ENCODE measurements at places on chromosomes 16 and 17.

DNA sequence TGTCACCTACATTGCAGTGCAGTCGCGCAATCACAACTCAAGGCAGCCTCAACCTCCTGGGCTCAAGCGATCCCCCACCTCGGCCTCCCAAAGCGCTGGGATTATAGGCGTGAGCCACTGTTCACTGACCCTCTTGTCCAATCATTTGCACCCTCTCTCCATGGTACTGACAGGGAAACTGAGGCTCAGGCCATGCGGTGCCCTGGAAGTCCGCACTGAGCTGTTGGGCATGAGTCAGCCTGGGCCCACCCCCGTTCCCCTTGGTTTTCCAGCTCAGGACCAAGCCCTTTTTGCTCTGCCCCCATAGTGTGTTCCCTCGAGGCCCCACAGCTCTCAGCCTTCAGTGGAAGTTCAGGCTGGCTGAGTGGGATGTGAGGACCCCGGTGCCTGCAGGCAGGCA, 10.1 kb downstream of the GSE1 start:
- DNase-seq: no peak

DNA sequence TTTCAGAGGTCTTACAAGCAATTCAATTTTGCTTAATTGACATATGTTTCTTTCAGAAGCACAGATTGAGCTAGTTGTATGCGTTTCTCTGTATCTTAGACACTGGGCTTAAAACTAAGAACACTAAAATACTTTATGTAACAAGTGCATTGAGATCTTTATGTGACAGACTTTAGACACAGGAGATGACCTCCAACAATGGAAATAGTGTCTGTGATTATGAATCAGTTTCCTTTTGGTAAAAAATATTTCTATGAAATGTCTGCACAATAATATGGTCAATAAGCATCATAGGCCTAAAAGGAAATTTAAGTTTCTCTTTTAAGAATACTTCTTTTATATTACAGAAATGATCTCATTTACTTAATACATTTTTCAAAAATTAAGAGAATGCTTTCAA, 153.2 kb downstream of the SKAP1 start:
- no peak for DNase-seq

DNA sequence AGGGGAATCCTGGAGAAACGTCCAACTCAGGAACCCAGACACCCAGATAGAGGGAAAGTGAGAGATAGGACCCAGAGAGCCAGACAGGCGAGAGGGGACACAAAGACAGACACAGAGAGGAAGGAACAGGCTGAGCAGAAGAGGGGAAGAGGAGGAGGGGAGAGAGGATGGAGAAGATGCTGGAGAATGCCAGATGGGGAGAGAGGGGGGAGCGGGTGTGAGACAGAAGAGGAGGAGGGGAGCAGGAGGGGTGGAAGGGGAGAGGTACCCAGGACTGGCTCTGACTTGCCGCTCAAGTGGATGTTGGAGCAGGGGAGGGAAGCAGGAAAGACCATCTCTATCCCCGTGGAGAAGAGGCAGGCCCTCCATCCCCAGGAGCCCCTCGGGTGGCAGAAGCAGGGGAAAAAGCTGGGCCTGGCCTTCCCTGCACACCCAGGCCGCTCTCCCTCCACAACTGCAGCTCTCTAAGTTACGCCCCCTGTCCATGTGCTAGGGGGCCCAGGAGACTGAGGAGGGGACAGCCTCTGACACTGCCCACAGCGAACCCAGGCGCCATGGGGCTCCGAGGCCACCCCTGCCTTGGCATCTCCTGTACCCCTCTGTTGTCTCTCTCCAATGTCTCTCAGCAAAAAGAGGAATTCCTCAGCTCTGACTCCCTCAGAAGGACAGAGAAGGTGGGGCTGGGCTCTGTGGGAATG, 4.8 kb downstream of the PPP1R9B start:
- DNase-seq: no peak

GRCh38 chr16:59848296-59848695, 1114.2 kb upstream of the GOT2 start:
- DNase-seq: no peak

DNA sequence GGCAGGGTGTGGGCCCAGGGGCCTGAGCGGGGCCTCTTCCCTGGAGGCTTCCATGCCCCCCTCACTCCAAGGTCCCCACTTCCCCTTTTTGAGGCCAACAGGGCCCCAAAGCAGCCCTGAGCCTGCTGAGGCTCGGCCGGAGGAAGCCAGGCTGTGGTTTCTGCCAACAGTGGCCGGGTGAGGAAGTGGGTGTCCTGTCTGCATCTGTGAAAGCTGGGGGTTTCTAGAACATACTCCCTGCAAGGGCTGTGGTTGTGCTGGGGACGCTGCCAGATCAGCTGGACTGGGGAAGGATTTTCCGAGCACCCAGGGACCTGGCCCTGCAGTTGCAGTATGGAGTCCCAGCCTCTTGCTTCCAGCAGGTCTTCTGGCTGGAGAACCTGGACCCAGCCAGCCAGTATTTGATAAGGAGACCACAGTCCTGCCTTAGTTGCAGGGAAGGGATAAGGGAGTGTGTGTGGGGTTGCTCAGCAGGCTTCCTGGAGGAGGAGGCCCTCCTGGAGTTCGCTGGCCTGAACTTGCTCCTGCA, 15.7 kb downstream of the ADCY7 start:
- DNase-seq: no peak

DNA sequence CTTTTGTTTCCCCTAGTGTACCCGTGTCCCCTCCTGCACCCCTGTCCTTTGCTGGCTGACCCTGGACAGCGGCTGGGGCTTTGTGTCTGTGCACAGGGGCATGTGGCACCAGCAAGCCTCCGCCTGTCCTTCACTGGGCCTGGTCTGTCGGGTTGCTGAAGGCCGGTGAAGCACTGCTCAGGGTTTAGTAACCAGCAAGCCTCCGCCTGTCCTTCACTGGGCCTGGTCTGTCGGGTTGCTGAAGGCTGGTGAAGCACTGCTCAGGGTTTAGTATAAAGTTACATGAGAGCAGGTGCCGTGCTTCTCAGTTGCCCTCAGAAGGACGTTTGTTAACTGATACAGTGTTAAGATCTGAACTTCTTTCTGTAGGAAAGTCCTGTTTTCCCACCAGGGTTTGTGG, 33.8 kb downstream of the DEF8 start:
- DNase-seq: peak; percentile 90

GRCh38 chr16:46927273-46927672, 43.1 kb downstream of the GPT2 start:
- DNase-seq: no peak

DNA sequence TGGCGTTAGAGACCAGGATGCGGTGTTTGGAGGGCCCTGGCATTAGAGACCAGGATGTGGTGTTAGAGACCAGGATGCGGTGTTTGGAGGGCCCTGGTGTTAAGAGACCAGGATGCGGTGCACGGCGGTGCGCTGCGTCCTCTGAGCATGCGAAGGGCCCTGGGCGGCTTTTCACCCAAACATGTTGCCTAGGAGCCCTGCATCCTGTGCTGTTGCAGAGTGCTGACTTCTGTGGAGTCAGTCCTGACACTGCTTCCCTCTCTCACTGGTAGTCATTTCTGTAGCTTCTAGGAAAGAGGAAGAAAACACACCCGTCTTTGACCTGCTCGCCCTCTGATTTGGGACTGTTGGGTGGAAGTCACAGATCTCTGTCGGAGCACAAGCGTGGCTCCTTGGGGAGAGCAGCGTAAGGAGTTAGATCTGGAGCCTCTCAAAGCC, 141.2 kb downstream of the LAT start:
- DNase-seq: no peak

GRCh38 chr16:55207693-55208428, 116.1 kb upstream of the IRX6 start:
- DNase-seq: no peak

DNA sequence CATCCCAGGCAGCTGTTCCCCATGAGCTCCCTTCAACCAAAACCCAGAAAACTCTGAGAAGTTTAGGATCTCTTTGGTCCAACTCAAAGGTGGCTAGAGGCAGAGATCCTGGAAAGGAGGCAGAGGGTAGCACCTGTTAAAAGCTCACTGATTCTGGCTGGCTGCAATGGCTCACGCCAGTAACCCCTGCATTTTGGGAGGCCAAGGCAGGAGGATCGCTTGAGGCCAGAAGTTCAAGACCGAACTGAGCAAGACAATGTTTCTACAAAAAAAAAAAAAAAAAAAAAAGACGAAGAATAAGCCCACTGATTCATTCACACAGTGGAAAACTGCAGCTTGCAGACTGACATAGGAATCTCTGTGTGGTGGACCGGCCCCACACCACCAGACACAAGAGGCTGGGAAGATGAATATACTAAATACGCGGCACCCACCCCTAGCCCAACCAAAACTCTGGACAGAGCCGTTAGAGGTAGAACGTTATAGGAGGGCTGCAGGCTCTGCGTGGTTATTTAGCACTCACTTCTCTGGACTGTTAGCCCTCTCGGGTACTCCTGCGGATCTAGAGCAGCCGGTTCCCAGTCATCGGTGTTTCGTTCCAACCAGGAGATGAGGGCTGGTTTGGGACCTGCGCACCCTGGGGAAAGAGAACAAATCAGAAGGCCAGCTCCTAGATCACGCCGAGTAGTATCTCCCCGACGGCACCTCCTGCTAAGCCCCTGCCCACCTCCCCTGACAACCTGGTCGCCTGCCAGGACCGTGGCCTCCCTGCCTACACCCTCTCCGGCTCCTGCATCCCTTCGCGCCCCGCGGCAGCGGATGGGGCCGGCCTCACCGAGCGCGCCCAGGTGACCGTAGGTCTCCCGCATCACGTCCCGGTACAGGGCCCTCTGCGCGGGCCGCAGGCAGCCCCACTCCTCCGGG, 925 bp downstream of the ZNF689 start:
- peak; percentile 34 for DNase-seq

- DNase-seq: no peak
Observed at GRCh38 chr16:58563775-58564174, 48.5 kb downstream of the SETD6 start.

DNA sequence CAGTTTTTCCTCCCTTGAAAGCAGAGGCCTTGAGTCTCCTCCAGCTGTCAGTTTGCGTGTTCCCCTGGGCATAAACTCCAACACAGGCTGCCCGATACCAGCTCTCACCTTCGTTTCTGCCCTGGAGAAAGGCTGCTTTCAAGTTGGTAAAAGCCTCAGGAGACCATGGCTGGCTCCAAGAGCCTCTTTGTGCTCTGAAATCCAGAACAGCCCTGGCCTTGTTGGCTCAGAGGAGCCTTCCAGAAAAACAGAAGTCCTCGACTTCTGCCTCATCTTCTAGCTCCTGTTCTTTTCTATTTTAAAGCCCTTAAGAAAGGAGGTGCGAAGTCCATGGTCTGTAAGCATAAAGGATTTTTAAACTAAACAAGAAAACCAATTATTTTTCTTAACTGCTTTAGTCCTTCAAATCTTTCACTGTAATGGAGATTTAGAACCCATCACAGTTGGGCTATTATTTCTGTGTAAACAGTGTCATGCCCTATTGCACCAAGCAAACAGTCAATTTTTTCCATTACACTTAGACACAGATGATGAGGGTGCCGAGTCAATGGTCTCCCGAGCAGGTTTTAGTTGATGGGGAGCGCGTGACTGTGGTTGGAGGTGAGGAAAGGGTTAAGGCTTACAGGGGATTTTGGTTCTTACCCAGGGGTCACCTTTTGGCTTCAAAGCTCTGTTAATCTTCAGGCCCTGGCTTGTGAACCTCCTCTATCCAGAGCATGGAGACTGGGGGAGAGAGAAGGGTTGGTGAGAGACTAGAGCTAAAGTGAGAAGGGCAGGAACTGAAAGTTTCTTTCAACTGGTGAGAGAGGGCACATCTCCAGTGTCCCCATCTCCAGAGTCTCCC, 212.8 kb downstream of the MSI2 start:
- no peak for DNase-seq

- no peak for DNase-seq
Observed at GRCh38 chr16:11634312-11634711, 33.9 kb upstream of the SNN start.

- DNase-seq: no peak
Observed at GRCh38 chr16:84334482-84334881, 33.9 kb upstream of the ATP2C2 start.

DNA sequence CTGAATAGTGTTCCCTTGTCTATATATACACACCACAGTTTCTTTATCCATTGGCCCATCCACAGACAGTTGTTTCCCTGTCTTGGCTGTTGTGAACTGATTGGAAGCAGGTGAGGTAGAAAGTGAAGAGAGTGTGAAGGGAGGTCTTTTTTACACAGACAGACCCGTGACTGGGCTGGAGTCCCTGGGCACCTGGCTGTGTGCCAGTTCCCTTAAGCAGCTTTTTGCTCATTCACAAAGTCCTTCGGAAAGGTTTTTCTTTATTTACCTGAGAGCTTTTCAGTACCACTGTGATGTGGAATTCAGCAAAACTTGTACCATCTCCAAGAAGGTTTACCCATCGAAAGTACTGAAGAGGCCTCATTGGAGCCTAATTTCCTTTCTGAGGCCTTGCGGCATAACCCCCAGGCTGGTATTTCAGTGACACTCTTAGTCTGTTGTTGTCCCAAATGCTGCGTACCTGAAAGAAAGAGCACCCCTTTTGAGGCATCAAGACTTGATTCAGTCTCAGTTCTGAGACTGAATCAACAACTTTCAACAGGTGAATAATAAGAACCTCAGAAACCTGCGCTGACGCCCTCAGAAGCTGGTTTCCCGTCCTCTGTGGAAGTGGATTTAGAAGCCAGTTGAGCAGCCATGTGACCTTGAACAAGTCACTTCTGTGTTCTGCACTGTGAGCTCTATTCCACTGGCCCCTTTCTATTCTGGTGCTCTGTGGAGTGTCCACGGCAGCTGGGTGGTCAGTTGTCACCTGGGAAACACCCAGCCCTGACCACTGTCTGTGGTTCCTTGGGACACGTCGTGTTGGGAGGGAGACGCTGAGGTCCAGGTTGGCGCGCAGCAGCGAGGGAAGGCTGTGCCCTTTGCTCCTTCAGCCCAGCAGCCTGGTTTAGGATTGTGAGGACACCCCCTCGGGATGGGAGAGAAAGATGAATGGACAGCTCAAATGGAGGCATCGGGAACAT, 53.9 kb upstream of the CRISPLD2 start:
- no peak for DNase-seq

DNA sequence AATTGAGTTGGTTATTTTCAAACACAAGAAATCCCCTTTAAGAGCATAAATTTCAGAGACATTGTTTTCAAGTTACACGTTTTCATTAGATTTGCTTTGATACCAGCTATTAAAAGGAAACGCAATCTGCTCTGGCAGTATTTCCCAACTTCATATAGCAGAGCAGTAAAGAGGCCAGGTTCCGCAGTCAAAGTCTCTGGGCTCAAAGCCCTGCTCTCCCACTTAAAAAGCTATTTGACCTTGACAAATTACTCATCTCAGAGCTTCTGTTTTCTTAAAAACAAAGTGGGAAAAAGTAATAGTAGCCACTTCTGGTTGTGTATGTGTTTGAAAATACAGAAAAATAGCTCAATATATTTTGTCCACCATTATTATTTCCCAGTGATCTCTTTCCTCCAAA, 89.7 kb upstream of the CDYL2 start:
- DNase-seq: no peak
